ENCODE measurements at places on chromosomes 2 and 18.

GRCh38 chr2:85019121-85019520, 48.2 kb downstream of the KCMF1 start:
- no peak for DNase-seq

DNA sequence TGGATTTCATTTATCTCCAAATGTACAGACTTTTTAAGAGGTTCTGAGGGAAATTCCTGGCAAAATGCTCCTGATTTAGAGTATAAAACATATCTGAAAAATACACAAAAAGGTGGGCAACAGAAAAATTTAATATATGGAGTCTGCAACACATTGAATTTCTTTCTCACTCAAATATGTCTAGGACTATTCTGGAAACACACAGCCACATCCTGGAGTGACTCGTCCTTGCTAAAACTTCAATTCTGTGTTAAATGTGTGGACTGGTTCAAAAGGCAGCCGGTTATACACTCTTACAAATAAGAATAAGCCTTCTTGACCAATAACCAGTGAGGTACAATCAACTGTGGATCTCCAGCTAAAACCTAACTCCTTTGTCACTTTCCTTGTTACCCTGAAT, 44.1 kb upstream of the RND3 start:
- DNase-seq = no peak

DNA sequence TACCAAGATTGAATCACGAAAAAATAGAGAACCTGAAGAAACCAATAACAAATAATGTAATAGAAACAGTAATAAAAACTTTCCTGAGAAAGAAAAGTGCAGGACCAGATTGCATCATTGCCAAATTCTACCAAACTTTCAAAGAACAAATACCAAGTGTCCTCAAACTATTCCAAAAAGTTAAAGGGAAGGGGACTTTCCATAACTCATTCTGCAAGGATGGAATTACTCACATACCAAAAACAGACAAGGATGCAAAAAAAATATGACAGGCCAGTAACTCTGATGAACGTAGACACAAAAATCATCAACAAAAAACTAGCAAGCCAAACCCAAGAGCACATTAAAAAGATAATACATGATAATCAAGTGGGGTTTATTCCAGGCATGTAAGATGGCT, 172.3 kb upstream of the SLC35G4 start:
- no peak for DNase-seq

- DNase-seq = no peak
Measured at GRCh38 chr2:106983305-106983704, 97.3 kb upstream of the ST6GAL2 start.

DNA sequence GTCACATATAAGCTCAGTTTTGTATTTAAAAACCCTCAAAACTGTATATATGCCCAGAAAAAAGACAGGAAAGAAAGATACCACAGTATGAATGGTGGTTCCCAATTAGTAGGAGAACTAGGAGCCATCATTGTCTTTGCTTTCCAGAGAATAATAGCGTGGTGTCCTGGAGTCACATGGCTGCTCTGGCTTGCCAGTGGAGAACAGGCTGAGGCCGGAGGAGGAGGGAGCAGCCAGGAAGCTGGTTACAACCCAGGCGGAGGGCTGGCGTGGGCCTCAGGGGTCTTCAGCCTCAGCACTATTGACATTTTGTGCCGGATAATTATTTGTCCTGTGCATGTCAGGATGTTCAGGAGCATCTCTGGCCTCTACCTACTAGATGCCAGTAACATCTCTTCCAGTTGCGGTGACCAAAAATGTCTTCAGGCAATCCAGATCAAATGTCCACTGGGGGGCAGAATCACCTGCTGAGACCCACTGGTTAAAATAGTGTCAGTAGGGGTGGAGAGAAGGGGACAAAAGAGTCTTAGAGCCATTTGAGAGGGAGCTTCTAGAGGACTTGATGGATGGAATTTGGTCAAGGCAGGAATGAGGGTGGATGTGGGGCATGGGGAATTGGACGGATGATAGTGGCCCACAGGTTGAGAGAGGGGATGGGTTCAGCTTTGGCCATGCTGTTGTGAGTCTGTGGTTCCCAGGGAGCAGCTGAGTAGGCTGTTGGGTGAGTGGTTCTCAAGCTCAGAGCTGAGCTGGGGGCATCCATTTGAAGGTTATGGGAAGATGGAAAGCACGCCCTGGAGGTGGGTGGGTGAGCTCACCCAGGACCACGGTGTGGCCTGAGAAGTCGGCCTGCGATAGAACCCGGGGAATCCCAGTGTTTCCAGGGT, 144.9 kb downstream of the AGAP1 start:
- DNase-seq = no peak

DNA sequence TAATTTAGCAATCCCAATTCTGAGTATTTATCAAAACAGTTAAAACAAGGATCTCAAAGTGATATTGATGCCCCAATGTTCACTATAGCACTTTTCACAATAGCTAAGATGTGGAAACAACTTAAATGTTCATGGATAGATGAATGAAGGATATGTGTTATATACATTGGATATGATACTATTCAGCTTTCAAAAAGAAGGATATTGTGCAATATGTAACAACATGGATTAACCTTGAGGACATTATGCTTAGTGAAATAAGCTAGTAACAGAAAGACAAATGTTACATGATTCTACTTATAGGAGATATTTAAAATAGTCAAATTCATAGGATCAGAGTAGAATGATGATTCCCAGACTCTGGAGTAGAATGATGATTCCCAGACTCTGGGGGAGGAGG, 78.0 kb downstream of the INSIG2 start:
- DNase-seq = no peak

DNA sequence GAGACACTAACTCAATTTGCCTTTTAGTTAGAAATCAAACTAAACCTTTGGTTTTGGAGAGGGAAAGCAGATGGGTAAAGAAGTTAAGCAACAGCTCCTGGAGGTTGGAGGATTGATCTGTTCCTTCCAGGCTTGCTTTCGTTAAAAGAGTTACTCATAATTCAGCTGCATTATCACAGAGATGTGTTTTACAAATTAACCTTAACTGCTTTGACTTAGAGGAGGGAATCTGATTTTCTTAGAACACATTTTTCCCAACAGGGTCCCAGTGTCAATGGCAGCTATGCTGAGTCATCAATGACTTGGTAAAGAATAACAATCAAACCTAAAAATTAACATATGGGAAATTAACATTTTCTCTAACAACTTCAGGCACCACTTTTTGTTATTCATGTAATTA, 113.4 kb downstream of the COPS8 start:
- no peak for DNase-seq

DNA sequence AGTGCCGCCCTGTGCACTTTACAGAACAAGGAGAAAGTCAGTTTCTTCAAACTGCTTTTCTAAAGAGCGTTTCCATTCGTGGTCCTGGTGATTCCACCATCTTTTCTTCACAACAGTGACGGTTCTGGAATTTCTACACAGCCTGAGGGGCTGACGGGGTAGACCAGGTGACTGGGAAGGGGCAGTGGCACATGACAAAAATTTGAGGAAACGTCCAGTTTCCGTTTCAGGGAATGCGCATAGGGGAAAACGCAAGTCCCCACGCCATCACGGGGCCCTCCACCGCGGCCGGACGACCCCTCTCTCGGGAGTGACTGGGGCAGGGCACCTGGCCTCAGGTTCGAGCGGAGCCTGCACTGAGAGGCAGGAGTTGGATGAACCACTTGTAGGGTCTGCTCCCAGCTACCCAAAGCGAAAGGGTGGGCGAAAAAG, 980 bp upstream of the SPTBN1 start:
- DNase-seq = peak; percentile 58

DNA sequence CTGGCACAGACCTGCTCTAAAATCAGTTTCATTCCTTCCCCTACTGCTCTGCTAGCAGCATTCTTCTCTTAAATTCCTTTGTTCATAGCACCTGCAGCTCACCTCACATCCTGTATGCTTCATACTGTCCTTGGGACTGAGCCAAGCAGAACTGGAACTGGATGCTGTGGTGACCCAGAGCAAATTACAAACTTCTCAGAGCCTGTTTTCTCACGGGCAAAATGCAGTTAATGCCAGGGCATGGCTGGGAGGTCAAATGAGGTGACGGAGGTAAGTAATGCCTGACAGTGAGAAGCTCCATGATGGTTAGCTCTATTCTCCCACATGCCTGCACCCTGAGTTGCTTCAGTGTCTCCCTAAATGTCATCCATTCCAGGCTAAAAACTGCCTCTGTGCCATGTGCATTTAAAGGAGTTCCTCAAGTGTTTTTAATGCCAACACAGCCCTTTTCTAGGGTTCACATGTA, 29.7 kb downstream of the C2orf42 start:
- no peak for DNase-seq

DNA sequence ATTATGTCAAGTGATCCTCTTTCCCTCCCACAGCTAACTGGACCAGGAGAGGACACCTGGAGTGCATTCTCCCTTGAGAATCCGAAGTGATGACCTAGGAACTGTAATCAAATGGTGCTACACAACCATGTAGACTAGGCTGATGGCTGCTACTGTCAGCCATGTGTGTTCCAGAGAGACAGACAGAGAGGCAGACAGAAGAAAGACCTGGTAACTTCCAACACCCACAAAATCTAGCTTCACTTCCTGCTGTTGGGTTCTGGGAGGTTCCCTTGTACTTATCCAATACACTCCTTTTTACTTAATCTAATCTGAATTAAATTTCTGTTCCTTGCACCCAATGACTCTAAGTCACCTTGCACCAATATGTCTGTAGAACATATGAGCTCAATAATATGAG, 72.3 kb downstream of the AAK1 start:
- DNase-seq = no peak

GRCh38 chr2:12456293-12457106, 260.2 kb upstream of the TRIB2 start:
- peak; percentile 12 for DNase-seq

DNA sequence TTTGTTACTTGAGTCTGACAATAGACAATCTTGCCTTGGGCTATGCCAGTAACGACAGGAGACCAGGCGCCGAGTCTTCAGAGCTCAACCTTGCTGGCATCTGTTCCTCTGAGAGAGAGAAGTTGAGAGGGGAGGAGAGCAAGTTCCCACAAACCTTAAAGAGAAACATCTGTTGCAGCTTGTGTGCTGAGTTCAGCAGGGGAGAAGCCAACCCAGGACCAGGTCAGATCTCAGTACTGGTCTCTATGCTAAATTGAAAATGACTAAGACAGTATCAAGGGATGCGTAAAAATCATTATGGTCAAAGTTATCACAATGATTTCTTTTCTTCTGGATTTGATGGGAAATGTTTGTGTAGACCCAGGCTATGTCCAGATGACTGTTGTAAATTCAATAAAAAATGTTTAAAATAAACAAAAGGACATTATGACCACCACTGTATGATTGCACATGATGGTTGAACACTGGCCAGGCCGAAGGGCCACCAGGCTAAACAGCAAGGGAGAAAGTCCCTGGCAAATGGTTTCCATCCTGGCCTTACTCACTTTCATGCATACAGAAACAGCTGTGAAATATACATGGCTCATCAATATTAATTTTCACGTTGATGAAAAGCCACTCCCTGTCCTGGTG, 100.3 kb upstream of the PMAIP1 start:
- peak; percentile 17 for DNase-seq

DNA sequence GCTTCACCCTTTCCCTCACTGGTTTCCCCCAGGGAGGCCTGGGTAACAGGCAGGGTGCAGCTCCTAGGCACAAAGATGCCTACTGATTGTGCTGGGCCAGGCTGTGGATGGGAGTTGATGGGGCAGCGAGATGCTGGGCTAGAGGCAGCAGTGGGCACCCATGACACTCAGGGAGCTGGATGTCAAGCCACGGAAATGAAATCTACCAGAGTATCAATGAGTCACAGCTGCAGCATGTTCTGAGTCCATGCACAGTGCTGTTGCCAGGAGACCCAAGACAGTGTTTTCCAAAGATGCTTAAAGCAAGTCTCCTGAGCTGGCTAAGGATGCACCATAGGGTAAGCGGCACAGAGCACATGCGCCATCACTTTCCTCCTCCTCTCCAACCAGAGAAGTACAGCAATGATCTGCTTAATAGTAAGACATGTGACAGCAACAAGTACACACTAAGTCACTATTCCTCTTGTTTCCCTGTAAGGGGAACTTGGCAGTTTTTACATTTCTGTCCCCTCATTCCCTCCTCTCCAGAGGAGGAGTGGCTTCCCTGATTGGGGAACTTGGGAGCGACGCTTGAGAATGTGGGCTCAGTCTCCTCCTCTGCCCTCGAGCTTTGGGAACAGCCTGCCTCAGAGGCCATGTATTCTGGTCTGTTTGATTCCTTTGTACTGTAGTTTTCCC, 57.2 kb downstream of the CDC42EP3 start:
- no peak for DNase-seq

GRCh38 chr2:161134547-161135518, 25.4 kb upstream of the TANK start:
- DNase-seq = peak; percentile 27

GRCh38 chr2:226020176-226020575, 620.7 kb downstream of the NYAP2 start:
- DNase-seq = no peak

DNA sequence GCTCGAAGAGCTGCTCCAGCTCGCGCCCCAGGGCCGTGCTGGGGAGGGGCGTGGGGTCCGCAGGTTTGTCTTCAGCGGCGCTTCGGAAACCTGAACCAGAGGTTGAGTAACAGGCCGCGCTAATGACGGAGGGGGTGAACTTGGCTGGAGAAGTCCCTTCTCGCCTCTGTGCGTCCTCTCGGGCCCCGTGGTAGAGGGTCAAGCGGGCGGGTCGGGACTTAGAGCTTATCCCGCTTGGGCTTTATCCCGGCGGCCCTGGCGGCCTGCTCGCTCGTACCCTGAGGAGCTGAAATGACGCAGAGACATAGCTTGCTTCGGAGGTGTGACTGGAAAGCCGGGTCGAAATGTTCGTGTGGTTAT, 479 bp downstream of the RNMT start:
- DNase-seq = peak; percentile 43

DNA sequence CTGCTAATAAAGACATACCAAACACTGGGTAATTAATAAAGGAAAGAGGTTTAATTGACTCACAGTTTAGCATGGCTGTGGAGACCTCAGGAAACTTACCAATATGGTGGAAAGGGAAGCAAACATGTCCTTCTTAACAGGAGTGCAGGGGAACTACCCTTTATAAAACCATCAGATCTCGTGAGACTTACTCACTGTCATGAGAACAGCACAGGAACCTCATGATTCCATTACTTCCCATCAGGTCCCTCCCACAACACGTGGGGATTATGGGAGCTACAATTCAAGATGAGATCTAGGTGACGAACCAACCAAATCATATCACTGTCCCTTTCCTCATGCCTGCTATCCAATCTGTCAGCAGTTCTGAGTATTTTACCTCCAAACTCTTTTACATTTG, 586.7 kb downstream of the TDRD15 start:
- no peak for DNase-seq

All from NCI-H345 (cell line).